ENCODE measurements at places on chromosomes 2 and 18.

GRCh38 chr2:214361116-214361515, 49.7 kb upstream of the VWC2L start:
- no peak for DNase-seq

- DNase-seq = no peak
Observed at GRCh38 chr2:187188783-187189631, 259.0 kb downstream of the CALCRL start.

- no peak for DNase-seq
Observed at GRCh38 chr2:199704358-199705238, 146.4 kb downstream of the FTCDNL1 start.

- no peak for DNase-seq
Observed at GRCh38 chr18:46649071-46649862, 7.8 kb downstream of the LOXHD1 start.

DNA sequence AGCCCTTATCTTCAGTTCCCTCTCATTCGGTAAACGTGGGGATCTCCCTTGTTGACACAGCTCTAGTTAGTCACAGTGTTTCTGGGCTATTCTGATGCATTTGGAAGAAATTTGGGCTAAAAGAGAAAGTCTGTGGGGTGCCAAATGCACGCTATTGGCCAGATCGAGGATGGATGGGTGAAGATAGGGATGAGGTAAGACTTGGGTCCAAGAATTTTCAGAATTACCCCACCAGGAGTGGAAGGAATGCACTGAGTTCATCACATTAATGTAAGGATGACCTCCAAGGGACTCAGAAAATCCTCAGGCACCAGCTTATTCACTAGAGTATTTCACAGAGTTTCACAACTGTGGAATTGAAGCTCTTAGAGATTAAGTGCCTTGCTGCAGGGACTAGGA, 49.3 kb downstream of the NRP2 start:
- DNase-seq = no peak

- DNase-seq = no peak
Observed at GRCh38 chr2:75055142-75055819, 96.8 kb downstream of the POLE4 start.

- DNase-seq = no peak
Observed at GRCh38 chr2:158325782-158326340, 130.7 kb downstream of the CCDC148 start.

DNA sequence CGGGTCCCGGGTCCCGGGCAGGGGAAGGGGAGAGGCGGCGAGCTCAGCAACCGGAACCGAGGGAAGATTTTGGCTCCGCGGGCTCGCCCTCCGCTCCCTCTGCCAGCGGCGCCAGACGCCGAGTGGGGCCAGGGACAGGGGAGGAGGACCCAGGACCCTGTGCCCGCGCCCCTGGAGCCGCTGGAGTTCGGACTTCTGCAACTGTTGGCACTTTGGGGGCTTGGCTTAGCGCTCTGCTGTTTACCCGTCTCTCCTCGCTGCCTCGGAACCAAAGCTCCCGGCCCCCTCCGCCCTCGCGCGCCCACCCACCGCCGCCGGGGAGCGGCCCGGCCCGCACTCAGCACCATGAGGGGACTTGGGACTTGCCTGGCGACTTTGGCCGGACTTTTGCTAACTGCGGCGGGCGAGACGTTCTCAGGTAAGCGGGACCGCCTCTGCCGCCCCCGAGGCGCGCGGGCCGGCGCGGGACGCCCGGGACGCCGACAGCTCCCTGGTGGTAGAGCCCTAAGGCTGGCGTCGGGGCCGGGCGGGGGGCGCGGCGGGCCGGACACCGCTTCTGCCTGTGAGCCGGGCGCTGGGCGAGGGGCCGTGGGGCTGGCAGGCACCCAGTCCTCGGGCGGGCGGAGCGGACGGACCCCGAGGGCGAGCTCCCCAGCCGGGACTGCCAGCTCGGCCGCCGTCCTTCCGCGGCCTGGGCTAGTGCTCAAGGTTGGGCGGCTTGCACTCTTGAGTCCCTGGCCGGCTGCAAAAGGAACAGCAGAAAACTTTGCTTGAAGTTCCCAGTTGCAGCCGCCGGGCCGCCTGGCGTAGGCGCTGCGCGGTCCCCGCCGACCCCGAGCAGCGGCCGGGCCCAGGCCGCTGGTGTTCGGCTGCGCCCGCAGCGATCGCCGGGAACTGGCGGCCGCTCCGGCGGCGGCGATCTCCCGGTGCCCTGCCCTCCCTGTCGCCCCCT, 634 bp downstream of the PTPRM start:
- DNase-seq = no peak

DNA sequence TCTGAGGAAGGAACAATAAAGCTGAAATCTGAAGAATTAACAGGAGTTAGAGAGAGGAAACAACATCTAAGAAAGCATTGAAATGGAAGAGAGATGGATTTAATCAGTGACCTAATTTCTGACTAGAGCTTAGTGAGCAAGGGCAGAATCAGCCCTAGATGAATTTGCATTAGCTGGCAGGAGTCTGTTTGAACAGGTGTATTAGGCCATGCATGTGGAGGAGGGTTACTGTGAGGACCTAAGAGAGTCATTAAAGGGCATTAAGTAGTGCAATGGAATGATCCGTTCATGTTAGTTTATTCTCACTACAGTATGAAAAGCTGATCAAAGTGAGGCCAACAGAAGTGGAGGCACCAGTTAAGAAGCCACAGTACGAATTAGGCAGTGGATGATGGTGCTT, 285.3 kb downstream of the GRB14 start:
- DNase-seq = peak; percentile 78

DNA sequence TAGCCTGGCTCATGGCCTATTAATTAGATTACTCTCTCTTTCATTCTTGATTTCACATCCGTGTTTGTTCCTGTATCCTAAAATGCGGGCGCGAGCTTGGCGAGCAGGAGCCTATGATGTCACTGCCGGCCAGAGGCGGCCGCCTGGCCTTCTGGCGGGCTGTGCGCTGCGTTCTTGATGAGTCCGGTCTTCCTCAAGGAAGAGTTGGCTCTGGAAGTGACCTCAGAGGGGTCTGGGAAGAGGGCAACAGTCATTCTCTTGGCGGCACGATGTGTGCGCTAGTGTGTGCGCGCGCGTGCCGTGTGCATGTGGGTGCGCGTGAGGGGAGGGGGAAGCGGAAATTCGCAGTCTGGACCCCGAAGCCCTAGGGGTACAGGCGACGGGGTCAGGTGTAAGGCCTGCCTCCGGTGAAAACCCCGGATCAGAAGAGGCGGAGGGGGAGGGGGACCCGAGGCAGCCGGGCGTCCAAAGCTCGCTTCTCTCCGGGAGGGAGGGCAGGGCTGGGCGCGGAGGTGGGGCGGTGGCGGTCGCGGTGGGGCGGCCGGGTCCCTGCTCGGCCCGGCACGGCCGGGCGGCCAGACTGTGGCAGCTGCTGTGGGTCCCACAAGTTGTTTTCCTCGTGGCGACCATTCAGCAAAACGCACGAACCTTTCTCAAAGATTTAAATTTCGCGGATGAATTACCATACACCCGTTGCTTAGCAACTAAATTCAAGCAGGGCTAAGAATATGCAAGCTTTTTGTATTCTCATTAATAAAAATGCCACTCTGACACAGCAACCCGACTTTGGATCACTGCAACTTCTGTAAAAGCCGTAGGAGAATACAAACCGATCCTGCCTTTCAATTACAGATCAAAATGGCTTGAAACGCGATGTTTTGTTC, 8.4 kb downstream of the POU3F3 start:
- no peak for DNase-seq

DNA sequence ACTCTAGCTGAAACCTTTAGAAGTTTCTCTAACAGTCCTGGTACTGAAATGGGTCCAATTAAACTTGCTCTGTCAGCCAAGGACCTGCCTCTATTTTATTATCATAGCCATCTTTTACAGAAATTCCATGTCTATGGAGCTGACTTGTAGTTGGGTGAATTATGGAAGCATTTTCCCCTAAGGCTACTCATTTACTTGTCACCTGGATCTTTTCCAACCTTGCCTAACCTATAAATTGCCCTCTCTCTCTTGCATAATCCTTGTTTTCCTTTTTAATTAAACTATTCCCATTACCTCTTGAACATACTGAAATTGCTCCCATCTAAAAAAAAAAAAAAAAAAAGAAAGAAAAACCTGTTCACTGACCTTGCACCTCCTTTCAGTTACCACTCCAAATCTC, 74.6 kb upstream of the DOK6 start:
- no peak for DNase-seq

DNA sequence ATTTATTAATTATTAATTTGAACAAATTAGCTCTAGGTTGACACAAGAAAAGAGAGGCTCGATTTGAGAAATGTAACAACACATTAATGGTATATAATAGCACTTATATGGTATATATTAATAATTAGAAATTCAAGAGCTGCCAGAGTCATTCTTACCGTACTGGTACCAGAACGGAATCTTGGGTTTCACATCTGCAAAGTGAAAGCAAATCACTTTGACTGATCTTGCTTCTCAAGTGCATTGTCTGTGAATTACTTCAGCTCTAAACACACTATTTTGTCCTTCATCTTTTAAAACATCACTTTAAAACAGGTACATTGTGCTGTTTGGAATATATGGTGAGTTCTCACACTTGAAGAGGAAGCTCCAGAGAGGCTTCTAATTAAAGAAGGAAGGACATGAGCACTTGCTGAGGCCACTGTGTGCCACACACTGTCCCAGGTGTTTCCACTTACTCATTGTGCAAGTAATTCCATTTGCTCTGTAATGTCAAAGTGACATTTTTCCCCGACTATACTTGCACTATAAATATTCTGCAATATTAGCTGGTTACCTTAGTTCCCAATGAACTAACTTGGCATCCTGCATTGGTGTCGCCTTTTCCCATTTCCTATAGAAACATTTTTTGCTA, 85.8 kb downstream of the PLA2R1 start:
- DNase-seq = no peak

GRCh38 chr2:163734881-163735684, 725 bp downstream of the FIGN start:
- no peak for DNase-seq

GRCh38 chr18:46917108-46917802, at the start of the genes KATNAL2 and PIAS2:
TSS of gene KATNAL2 (plus strand) at chr18:46917602. CDS start at chr18:46946873, 29,271 bp downstream.
TSS of gene PIAS2 (minus strand) at chr18:46917507. CDS start at chr18:46917345, 162 bp downstream.
- peak; percentile 72 for DNase-seq

- no peak for DNase-seq
Observed at GRCh38 chr2:118874324-118874723, 26.9 kb upstream of the EN1 start.

GRCh38 chr2:127826047-127826446, 15.1 kb upstream of the WDR33 start:
- DNase-seq = no peak

DNA sequence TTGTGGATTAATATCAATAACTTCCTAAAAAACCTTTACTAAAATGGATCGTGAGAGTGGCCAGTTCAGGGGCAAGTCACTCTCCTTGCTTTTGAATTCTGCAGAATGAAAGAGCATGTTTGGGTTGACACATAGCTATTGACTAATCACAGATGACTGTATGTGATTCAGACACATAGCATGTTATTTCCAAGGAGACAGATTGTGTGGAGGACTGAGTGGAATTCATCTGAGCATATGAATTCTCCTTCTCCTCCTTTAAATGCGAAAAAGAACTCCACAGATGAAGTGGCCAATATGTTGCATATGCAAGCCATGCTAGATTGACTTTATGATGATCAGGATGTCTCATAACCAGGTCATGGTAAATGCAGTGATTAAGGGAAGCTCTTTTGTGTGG, 249.4 kb upstream of the FAM98A start:
- no peak for DNase-seq

GRCh38 chr2:159140070-159140769, 146.3 kb downstream of the WDSUB1 start:
- DNase-seq = no peak

- no peak for DNase-seq
Observed at GRCh38 chr2:100801402-100801801, 18.5 kb upstream of the NPAS2 start.

DNA sequence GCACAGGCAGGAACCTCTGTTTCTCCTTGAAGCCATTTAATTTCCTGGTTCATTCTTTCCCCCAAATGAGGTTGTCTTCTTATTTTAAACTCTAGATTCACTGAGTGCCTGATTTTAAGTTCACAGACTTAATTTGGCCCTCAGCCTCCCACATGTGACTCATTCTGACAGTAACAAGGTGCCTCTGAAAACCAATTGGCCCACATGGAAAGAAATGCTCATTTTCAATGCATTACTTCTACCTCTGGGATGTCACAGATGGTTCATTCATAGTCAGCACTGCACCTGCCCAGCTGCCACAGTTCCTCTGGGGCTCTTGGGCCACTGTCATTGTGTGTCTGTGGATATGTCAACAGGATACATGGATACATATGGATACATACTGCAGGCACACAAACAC, 140.4 kb upstream of the CAPN13 start:
- no peak for DNase-seq

DNA sequence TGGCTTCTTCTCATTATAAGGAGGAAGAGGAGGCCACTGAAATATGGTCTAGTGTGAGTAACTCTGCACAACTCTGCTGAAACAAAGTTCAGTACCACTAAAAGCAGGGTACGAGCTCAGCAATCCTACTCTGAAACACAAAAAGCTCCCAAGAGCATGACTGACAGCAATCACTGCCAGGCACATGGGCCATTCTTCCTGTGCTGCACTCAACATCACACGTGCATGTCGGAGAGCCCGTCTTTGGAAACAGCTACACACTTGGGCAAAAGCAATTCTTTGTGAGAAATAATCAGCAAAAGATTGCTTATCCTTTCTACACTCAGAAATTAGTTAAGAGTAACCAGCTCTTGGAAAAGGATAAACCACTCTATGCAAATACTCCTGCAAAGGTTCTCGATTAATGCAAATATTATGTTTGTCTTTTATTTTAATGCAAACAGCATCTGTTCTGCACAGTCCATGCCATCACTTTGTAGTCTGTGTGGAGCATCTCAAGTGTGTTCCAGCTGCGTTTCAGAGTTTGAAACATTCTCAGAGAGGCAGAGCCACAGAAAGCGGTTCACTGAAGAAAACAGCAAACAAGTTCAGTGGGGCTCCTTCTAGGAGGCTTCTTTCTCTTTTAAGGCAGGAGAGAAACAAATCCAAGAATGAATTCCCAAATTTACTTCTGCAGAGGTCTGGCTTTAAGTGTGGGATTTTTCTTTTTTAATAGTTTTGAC, 145.0 kb downstream of the HDAC4 start:
- DNase-seq = no peak

DNA sequence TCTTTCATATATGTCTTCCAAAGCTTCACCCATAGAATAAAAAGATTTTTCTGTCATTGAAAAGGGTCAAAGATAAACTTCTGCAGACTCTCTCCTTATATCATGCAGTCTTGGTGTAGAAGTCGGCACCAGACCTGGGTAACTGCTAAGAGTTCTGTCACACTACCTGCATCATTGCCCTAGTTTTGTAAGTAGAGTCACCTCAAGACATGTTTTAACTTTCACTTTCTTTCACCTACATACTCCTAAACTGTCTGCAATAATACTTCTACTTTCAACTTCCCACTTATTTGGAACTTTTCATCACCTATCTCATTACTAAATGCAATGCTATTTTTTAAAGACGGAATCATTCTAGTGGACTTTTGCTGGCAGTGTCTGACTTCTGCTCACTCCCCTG, 475.6 kb upstream of the VRK2 start:
- no peak for DNase-seq

GRCh38 chr2:70905443-70906421, 30.0 kb upstream of the ATP6V1B1 start:
- no peak for DNase-seq

GRCh38 chr2:105575499-105576025, 169.2 kb upstream of the NCK2 start:
- DNase-seq = no peak

Measured in NCI-H774 (cell line).